Bronchial epithelial cell (primary cell): ENCODE measurements at places on chromosomes 7 and 10.

- no peak for DNase-seq
Measured at GRCh38 chr7:37663693-37664092, 19.9 kb upstream of the GPR141 start.

- peak; percentile 42 for DNase-seq
Measured at GRCh38 chr7:70539205-70539604, 592.7 kb upstream of the GALNT17 start.

DNA sequence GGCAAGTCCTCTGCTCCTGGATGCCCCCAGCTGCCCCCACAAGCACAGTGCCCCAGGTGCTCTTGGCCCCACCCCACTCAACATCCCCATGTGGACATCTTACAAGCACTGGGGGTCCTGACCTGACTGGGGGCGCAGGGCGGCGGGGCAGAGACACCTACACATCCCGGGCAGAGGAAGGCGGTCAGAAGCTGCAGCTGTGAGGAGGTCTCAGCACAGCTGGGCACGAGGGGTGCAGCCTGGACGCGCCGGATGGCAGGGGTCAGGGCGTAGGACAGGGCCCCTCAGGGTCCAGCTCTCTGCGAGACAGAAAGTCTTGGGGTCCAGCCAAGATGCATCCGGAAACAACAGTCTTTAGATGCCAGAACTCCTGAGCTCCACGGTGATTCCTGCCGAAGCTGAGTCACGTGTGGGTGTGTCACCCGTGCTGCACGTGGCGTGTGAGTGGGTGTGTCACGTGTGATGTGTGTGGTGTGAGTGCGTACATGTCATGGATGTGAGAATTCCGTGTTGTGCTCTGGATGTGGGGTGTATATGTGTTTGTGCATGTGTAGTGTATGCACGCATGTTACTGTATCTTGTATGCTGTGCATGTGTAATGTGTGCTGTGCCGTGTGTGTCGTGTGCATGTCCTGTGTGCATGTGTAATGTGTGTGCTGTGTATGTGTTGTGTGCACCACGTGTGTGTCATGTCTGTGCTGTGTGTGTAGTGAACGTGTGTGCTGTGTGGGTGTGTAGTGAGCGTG is 5.1 kb downstream of the VENTX start:
- no peak for DNase-seq

GRCh38 chr10:35626971-35627507 is 15.1 kb downstream of the FZD8 start:
- DNase-seq: peak; percentile 59

DNA sequence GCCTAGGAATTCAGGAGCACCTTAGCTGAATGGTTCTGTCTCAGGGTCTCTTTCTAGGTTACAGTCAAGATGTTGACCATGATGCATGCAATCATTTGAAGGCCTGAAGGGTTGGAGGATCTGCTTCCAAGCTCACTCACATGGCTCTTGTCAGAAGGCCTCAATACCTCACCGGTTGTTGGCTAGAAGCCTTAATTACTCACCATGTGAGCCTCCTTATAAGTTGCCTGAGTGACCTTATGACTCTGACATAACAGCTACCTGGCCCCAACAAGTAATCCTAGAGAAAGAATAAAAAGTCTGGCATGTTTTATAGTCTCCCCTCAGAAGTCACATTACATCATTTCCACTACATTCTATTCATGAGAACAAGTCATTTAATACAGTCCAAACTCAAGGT is 3.4 kb upstream of the C1GALT1 start:
- DNase-seq: peak; percentile 97

- DNase-seq: peak; percentile 93
Measured at GRCh38 chr10:102342958-102343357, 52.5 kb upstream of the NFKB2 start.

GRCh38 chr7:31020652-31021051 is 31.5 kb upstream of the ADCYAP1R1 start:
- DNase-seq: no peak

DNA sequence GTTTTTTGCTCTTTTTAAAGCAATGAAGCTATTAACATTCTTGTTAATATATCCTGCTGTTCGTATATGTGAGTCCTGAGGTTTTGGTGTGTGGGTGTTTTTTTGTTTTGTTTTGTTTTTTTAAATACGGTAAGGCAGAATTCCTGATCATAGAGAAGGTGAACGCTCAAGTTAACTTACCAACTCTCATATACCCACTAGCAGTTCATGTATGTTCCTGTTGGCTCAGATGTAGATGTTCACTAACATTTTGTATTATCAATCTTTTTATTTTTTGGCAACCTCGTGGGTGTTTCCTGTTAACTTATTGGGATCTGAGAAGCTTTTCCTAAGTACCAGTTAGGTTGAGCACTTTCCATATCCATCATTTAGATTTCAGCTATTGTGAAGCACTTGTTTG is 20.5 kb downstream of the TRIM24 start:
- DNase-seq: no peak

- peak; percentile 45 for DNase-seq
Measured at GRCh38 chr7:95686109-95686508, 86.2 kb upstream of the DYNC1I1 start.

GRCh38 chr7:82964150-82964882 is 198.4 kb downstream of the PCLO start:
- no peak for DNase-seq

DNA sequence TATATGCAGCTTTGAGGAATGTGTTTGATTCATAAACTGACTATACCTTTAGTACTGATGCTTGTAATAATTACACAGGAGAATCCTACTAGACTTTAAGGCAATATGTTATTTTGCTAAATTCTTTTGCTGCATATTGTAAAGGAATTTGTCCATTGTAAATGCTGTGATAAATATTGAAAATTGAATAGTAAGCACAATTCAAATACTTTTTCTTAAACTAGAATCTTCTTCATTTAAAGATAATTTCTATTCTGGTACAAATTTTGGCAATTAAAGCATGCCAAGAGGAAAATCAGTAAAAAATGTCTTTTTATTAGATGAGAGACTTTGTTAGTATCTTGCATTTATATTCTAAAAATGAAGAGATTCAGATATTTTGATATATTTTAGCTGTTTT is 45.4 kb downstream of the SMNDC1 start:
- DNase-seq: no peak

DNA sequence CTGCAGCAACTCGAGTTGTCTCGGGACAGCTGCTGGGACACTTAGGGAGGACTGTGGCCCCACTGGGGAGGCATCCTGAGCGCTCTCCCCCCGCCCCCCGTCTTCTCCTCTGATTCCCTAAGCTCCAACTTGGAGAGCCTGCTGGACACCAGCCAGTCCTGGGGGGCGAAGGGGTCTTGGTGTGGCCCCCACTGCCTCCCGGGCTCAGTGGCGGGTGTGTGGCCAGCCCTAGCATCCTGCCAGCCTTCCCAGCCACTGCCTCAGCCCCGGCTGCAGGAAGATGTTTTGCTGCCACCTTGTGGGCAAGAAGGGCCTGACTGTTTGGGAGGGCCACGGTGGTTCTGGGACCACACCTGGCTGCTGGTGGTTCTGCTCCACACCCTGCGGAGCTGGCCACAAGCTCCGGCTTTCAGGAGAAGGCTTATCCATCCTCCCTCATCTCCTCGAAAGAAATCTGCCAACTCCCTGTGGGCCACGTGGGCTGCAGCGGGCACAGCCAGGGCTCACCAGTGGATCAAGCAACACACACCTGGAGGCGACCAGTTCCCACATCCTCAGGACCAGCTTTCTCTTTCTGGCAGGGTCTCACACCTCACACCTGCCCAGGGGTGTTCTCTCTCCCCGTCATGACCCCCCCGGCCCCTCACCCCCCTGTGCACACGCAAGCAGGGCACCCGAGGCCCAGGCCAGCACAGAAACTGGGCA is 24.8 kb downstream of the AGAP3 start:
- peak; percentile 54 for DNase-seq

GRCh38 chr7:38927751-38928150 is 18.8 kb upstream of the VPS41 start:
- no peak for DNase-seq

DNA sequence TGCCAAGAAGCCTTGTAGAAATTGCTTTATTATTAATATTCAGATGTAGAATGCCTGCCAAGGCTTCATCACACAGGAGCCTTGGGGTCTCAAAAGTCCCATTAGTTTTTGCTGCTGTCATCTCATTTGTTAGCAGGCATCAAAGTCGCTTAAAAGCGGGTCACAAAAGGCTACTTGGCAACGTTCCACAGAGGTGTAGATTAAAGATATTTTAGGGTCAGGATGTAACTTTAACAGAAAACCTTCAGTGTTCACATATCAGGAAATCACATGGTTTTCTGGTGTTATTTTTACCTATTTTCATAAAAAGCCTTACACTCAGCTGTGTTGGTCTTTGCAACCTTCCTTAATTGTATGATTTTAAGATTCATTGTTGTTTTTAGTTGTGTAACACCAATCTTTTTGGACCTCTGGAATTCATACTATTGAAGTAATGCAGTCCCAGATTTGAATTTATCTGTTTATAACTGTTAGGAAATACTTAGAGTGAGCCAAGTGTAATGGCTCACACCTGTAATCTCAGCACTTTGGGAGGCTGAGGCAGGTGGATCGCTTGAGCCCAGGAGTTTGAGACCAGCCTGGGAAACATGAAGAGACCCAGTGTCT is 65.3 kb downstream of the TET1 start:
- DNase-seq: no peak

GRCh38 chr10:72461085-72461484 is 106.4 kb upstream of the DNAJB12 start:
- DNase-seq: no peak

DNA sequence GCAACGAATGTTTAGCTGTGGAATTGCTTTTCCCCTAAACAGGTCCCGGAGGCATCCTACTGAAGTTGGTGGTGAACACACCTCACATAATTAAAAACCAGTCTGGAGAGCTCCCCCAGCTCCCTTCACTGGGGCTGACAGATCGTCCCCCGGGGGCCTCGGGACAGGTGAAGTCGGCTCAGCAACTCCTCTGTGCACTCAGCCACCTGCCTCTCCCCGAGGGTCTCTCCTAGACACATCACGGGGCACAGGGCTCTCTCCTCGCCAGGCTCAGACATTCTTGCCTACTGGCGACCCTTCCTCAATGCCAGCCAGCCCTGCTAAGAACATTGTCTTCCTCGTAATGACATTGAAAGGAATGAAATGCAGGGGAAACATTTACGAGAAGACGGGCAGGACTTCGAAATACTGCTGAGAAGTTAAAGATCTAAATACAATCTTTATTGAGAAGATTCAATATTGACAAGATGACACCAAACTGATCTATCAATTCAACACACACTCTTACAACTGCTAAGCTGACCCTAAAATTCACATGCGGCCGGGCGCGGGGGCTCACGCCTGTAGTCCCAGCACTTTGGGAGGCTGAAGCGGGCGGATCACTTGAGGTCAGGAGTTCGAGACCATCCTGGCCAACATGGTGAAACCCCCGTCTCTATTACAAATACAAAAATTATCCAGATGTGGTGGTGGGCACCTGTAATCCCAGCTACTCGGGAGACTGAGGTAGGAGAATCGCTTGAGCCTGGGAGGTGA is 88.1 kb upstream of the DNAAF5 start:
- no peak for DNase-seq
